ENCODE measurements at places on chromosomes 12 and 14.

GRCh38 chr14:100056964-100057795, 8.0 kb upstream of the EVL start:
- no peak for DNase-seq

DNA sequence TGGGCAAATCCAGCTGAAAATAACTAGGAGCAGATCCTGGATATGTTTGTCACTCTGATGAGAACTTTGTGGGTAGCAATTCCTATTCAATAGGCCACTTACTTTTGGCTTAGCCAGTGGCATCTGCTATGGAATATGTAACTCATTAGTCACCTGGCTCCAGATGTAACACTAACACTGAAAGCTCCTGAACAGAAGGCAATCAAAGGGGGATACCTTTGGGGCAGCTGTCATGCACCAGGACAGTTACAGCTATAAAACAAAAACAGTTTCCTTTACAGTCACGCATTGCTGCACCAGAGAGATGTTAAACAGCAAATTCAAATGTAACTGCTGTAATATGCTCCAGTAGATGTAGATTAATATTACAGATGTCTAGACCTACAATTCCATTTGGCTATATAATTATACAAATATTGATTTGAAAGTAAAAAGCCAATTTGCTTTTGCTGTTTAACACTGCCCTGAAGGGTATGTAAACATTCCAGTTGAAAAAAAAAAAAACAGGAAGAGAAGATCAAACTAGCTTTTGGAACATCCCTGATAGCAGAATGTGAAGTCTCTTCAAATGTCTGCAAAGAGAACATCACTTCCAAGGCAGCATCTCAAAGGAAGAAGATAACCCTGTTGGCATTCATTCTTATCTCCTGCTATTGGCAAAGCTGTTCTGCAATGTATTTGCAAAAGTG, 18.4 kb downstream of the RACGAP1 start:
- DNase-seq, result no peak

DNA sequence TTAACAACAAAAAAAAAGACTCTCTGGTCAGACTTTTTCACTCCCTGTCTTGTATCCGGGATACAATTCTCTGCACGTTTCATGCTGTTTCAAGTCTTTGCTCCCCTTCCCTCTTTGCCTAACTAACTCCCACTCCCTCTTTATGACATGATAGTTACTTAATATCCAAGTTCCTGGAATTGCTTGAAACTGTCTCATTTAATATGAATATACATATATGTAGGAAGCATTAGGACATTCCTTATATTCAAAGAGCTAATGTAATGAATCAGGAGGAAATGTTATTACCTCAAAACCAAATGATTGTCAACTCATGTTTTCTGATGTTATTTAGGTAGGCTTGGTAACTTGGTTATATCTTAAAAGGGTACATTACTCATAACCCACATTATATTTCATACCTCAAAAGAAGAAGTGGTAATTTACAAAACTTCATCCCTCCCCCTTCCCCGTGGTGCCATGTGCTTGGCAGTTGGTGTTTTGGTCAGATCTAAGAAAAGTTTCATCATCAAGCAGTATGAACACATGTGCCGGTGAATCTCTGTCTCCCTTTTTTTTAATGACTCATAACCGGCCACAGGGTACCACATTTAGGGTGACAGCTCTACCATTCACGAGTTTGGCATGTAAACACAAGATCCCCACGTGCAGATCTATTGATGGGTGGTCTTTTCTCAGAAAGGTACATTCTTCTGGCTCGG, 56.5 kb downstream of the HCAR2 start:
- DNase-seq, result peak; percentile 23

DNA sequence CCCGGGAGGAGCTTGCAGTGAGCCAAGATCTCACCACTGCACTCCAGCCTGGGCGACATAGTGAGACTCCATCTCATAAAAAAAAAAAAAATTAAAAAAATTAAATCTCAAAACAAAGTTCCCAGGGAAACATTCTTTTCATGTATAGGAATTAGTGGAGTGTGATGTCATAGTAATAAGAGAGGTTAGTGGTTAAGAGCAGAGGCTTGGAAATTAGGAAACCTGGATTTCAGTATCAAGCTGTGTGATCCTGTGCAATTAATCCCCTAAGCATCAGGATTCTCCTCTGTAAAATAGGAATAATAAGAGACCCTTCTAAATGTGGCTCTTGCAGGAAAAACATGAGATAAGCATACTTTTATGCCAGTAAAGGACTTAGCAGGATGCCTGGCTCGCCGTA, 3.1 kb upstream of the TXNRD1 start:
- no peak for DNase-seq

DNA sequence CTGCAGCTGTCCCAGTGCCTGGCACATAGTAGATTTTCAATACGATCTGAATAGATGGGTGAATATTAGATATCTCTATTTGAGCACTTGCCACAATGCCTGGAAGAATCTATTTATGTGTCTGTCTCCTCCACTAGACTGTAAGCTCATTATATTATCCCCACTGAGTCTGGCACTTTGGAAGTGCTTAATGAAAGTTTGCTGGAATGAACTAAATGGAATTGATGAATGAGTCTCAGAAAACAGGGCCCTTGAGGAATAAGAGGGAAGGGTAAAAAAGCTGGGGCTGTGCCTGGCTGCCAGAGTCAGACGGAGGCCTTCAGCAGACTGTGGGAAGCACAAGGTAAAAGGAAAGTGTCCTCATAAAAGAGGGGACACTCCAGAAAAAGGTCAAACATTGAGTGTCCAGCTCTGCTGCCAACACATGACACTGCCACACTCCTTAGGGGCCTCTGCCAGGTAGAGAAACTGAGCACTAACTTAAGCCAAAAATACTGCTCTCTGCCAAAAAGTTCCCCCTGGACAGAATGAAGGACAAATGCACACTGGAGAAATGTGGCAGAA, 39.3 kb downstream of the GLT8D2 start:
- no peak for DNase-seq
